ENCODE measurements at places on chromosomes 7 and 10. TPM values are rescaled to one million over a fixed set of nuclear protein-coding genes. Genes with fewer than 3 reads are reported as not detected.

DNA sequence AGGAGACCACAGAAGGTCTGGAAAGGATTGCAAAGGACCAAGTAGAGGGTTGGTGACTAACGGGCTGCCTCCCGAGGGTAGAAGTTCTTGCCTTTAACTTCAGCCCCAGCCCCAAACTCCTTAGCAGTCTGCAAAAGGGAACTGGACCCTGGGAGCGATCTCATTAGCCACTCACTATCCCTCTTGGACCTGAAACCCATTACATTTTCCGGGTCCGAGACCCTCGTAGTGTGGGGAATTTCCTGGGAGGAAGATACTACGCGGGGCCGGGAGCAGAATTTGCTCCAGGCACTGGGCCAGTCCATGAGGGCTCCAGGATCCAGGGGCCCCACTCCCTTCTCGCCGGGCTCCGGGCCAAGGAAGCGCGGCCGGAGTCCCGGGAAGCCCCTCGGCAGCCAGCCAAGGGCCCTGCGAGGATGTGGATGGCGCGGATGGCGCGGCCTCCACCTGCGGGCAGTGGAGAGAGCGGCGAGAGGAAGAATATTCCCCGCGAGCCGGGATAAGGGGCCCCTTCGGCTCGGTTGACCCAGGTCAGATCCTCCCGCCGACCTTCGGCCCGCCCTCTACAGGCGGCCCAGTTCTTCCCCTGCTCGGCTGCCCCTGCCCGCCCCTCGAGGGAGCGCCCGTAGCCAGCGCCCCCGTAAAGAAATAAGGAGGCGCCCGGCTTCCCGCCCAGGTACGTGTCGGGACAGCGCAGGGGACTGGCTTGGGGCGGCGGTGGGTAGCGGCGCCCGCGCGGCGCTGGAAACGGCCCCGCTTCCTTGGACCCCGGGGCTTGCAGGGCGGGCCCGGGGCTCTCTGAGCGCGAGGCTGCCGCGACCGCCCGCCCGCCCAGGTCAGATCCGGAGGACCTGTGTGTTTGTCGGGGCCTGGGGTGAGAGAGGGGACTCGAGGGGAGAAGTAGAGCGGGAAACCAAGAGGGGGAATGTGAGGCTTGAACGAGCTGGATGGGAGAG is at the start of gene MYO3A:
Gene MYO3A (plus strand): TSS at position 577 of the 956 bp plus-strand sequence. CDS start 17,882 bp downstream, outside the sequence.
- no peak for DNase-seq

Gene PRKCQ
- total RNA-seq = 3.2 TPM

GRCh38 chr10:30036811-30037210 is 22.6 kb downstream of the JCAD start:
- no peak for DNase-seq

- peak; percentile 67 for DNase-seq
These were observed 62.4 kb upstream of the MKRN1 start for GRCh38 chr7:140541513-140542227.

DNA sequence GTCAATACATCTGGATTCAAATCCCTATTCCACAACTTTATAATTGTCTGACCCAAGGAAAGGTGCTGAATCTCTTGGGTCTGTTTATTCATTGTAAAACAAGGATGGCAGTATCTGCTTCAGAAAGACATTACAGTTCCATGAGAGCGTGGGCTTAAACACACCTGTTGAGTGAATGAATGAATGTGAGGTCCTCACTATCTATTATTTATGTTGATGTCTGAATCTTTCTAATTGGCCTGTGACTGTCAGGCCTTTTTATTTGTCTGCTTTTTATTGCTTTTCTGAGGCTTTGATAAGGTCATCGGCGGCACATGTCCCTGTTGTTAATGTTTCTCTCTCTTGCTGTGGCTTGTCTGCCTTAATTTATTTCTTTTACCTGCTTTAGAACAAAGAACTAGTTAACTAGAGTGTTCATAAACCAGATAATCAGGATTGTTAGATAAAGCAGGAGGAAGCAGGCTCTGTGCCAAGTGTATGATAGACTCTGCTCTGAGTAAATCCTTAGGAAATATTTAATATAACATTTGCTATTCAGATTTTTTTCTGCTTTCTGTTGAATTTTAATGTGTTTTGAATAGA is 42.3 kb upstream of the CYCS start:
- DNase-seq = no peak

Gene GPR37
- 5.4 TPM for total RNA-seq

- no peak for DNase-seq
These were observed 309.4 kb downstream of the RPS24 start for GRCh38 chr10:78342827-78343653.

Gene HGF
- total RNA-seq = 42.7 TPM

All from urinary bladder (tissue), 4 donors.